Urinary bladder (tissue), 4 donors: ENCODE measurements at places on chromosomes 1 and 21.

DNA sequence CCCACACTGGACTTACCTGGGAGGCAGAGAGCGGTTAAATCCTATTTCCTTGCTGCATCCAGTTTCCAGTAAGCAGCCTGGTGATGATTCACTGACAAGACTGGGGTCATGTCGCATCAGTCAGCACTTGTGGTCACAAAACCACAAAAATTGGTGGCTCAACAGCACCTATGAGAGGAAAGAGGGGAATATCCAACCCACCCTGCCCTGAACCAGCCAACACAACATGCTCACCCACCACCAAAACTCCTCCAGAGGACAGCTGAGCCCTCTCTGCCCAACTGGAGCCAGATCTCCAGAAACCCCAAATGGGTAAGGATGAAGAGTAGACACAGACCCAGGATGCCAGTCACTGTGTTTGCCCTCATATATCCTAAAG is 64.0 kb downstream of the CD46 start:
- no peak for DNase-seq

DNA sequence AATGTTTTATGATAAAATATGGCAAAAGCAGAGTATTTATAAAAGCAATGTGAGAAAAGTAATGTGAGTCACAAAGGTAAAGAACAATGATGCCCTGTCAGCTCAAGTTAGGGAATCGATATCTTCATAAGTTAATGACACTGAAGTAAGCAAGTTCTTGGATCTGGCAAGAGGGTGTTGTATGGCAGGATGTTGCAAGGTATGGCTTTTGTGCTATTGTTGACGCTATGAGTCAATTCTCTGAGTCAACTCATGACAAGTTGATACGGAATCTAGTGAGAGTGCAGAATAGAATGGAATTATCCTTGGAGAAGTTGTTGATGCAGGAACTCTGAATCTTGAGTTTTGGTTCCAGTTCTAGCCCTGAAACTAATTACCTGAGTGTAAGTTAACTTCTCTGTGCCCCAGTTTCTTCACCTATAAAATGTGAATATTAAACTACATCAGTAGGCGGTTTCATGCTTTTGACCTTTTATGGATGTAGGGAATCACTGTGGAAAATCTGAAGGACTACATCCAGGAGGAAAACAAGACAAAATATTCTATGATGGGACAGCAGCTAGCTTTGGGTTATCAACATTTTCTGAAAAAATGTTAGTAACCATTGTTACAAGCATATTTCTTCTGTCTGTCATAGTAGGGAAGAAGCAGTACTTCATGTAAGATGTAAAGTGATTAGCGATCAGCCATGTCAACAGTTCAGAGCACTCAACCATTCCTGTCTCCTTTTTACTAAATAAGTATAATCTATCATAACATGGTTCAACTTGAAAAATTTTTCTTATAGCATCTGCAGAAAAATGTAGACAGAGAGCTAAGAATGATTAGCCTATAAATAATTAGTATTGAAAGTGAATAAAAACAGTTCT is 96.9 kb downstream of the ATP6V1G3 start:
- DNase-seq, result no peak

DNA sequence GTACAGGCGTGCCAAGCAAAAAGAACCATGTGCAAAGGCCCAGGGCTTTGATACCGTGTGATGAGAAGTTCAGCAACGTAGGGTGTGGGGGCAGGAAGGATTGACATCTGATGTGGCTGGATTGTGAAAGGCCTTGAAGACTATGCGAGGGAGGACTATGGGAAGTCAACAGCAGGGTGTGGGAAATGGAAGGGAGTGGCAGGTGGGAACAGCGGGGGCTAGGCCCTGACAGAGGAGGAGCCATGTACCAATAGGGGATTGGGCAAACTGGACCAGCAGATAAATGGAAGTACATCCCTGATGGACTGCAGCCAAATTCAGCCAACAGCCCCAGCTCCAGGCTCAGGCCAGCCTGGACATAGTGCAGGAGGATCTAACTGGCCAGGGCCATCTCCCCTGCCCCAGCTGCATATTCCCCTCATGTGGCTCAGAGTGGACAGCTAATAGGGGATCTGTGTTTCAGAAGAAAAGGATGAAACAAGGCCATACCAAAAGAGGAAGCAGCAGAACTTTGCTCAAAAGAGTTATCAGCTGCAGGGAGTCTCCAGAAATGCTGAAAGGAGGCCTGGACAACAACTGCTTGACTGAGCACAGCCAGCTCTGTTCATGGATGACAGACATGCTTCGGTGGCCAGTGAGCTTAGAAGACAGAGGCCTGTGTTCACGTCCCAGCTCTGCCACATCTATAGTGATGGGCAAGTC is 140.2 kb upstream of the SGIP1 start:
- DNase-seq, result no peak

- no peak for DNase-seq
Observed at GRCh38 chr1:228311091-228311490, 95.5 kb downstream of the TRIM11 start.

GRCh38 chr1:169650551-169650950 is 20.6 kb upstream of the SELP start:
- no peak for DNase-seq

DNA sequence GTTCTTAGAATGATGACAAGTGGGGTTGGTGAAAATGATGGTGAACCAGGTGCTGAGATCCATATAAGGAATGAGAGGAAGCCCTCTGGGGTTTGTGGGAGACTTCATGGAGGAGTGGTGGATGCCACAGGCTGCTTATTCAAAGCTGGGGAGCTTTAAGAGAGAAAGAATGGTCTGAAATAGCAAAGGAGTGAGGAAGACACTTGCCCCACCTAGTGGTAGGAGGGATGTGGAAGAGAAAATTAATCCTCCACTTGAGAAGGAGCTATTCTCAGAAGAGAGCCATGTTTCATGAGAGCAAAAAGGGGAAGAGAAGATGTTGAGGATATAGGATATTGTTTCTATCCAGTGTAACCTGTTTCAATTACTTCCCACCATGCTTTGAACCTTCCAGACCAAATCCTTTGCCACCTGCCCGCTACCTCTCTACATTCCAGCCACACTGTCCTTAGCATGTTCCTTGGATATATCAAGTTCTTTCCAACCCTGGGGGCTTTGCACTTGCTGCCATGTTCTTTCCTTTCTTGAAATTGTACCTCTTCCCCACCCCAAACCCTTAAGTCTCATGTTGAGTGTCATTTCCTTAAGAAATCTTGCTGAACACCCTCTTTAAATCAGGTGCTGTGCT is 19.6 kb upstream of the ZNF648 start:
- no peak for DNase-seq

- no peak for DNase-seq
Observed at GRCh38 chr21:21063828-21064227, 65.6 kb downstream of the NCAM2 start.

DNA sequence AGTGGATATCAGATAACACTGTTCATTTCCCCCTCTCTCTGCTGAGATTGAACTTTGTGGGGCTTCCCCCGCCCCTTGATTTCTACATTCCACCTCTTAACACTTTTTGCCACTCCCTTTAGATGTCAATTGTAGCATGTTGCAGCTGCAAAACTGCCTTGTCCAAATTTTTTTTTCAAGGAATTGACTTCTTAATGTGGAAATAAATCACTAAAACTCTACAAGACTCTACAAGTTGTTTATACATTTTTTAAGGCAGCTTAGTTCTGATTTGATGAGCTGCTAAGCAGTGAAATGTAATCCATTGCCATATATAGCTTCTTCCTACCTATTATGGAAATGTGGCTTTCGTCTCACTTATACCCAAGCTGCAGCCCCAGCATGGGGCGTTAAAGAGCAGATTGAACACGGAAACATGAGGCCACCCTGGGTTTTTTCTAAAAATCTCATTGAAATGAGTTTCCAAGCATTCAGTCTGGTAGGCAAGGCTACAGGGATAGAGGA is 132.2 kb downstream of the SYT2 start:
- DNase-seq, result peak; percentile 86

GRCh38 chr1:41842993-41843755 is 75.5 kb downstream of the HIVEP3 start:
- no peak for DNase-seq

- no peak for DNase-seq
Observed at GRCh38 chr1:98078596-98078995, 157.8 kb upstream of the DPYD start.

GRCh38 chr1:63325279-63325985 is 3.1 kb downstream of the FOXD3 start:
- no peak for DNase-seq

- DNase-seq, result no peak
Observed at GRCh38 chr1:205229916-205230700, 2.4 kb downstream of the TMCC2 start.

DNA sequence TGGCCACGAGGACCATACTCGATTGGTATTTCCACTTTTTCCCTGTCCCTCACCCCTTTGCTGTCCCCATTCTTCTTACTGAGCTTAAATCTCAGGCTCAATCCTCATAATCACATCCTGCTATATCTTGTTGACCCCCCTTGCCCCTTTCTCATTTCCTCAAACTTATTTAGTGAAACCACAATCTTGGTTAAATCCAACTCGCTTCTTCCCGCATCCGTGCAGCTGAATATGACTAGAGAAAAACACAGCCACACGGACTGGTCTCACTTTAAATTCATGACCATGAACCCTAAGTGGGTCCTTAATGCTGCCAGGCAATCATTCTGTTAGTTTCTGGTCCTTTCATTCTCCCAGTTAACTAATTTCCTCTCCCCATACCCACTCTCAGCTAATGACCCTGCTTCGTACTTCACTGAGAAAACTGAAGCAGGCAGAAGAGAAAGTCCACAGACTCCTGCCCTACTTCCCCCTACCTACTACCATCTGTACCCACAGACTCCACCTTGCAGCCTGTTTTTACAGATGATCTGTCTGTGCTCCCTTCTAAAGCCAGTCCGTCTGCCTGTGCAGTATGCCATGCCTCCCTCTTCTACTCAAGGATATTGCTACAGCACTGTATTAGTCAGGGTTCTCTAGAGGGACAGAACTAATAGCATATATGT is 96.8 kb upstream of the LMO4 start:
- DNase-seq, result no peak

GRCh38 chr1:212375986-212376385 is 38.7 kb downstream of the PACC1 start:
- no peak for DNase-seq

DNA sequence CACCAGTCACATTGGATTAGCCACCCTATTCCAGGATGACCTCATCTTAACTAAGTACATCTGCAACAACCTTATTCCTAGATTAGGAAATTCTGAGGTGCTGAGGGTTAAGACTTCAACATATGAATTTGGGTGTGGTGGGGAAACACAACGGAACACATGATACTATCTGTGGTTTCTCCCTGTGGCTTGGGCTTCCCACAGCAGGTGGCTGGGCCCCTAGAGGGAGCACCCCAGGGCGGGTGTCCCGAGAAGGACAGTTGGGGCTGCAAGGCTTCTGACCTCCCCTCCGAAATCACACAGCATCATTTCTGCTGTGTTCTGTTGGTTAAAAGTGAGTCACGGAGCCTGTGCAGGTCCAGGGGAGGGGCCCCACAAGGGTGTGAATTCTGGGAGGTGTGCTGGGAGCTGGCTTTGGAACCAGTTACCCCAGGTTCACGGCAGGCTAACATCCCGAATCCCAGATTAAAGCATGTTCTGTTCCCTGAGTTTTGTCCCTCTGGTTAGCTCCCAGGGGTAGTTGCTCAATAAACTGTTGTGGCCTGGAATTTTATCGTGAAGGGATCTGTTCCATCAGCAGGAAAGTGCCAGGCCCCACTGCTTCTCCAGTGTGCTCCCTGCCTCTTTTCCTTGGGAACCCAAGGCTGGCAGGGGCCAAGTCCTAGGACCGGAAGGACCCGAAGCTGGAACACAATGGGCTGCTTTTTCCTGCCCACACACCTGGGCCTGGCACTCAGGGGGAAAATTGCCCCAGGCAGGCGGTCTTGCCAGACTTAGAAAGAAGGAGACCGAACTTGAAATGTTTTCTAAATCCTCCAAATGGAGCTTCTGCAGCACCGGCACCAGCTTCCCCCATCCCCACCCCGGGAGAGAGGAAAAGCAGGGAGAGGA is 154.0 kb upstream of the WNT4 start:
- DNase-seq, result no peak

DNA sequence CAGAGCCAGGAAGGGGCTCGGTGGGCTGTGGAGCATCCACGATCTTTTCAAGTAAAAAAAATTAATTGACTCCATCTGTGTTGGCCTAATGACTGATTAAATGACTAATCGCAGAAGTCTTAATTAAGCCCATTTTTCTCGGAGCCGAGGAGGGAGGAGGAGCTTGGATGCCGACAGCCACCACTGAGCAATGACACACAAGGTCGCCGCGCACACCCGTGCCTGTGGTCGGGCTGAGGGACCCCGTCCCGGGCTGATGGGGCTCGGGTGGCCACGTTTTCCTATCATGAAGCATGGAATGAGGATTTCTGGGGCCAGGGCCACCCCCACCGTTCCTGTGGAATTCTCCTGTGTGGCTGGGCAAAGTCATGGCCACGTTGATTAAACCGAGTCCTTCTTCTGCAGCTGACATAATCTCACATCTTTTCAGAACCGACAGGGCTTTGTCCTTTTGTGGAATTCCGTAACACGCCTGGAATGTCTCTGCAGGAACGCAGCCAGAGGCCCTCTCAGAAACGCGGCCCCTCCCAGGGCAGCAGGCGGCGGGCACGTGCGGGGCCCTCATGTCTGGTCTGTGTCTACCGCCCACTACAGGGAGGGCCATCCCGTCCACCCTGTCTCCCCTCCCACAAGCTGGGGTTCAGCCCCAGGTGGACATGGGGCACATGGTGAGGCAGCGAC is 60.7 kb downstream of the MORN1 start:
- peak; percentile 57 for DNase-seq

DNA sequence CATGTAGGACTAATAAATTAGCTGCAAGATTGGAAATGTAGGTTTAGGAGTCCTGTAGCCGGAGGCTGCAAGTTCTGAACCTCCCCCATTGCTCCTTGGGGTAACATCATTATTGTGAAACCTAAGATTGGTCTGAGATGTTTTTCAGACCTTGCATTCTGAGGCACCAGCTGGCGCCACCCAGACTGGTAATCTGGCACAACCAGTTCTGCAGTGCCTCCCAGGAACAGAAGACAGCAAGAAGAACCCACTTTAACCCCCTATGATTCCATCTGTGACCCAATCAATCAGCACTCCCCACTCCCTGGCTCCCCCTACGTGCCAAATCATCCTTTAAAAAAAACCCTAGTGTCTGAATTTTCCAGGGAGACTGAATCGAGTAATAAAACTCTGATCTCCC is 11.6 kb upstream of the DNAJC6 start:
- no peak for DNase-seq

- DNase-seq, result no peak
Observed at GRCh38 chr1:180458807-180459206, 43.6 kb downstream of the ACBD6 start.

DNA sequence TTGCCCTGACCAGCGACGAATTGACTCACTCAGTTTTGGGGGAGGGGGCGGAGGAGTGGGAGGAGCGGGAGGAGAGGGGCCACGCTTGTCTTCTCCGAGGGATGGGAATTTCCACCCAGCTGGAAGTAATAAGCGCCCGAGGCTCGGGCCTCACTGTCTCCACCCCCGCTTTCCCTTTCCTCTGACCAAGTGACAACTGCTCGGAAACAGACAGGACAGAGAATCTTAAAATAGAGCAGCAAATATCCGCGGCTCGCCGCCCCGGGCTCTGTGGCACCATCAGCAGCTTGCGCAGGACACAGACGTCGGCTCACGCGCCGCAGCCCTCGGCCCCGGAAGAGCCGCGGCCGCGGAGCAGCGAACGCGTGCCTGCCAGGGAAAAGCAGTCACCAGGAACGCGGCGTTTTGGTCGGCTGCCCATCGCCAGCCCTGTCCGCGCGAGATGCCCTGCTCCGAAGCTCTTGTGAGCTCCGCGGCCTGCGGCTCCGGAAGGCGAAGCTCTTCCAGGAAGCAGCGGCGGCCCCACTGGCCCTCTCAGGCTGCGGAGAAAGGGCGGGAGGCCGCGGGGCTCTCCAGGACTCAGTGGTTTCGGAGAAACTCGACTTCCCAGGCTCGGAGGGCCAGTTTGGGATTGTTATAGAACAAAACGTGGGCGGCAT is 10.7 kb upstream of the RGS16 start:
- peak; percentile 64 for DNase-seq
